ENCODE measurements at places on chromosomes 7 and 10. TPM values are rescaled to one million over a fixed set of nuclear protein-coding genes. Genes with fewer than 3 reads are reported as not detected.

The CHRM2 gene
- total RNA-seq, result 7.1 TPM

The SPAG6 gene
- total RNA-seq, result not detected

The PPIF gene
- total RNA-seq, result 14.7 TPM

The OR6V1 gene
- total RNA-seq, result not detected

The ARHGEF5 gene
- total RNA-seq, result 1.4 TPM

The MBL2 gene
- total RNA-seq, result 0.23 TPM

The SORBS1 gene
- 34.0 TPM for total RNA-seq

The TRIP6 gene
- total RNA-seq, result 11.8 TPM

The CAMK2B gene
- 11.8 TPM for total RNA-seq

The PARD3 gene
- 28.1 TPM for total RNA-seq

The FAM180A gene
- not detected for total RNA-seq

The TAS2R5 gene
- total RNA-seq, result 2.4 TPM

The UTF1 gene
- total RNA-seq, result not detected

The TSPAN15 gene
- total RNA-seq, result 60.5 TPM

The ANKRD7 gene
- total RNA-seq, result not detected

Data from motor neuron (in vitro differentiated cells).